Mucosa of gallbladder (tissue), 1 donor: ENCODE measurements at places on chromosomes 1 and 21.

- DNase-seq = no peak
These were observed 42.5 kb downstream of the LUZP1 start for GRCh38 chr1:23126200-23126599.

- no peak for DNase-seq
These were observed 385.1 kb downstream of the NTNG1 start for GRCh38 chr1:107525961-107526360.

DNA sequence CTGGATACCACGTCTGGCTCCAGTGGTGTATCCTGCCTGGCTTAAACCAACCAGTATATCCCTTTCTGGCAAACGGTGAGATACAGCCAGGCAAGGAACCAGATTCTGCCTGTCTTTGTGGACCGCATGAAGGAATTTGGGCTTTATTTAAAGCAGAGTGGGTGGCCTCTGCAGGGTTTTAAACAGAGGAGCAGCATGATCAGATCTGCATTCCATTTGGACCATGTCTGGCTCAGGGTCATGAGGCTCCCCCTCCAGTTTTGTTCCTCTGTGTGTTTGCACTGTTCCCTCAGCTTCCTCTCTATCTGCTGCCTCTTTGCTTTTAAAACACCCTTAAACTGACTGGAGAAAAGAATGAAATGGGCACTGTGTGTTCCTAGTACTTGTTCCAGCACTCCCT is 195.0 kb downstream of the GIPC2 start:
- peak; percentile 43 for DNase-seq

- DNase-seq = no peak
These were observed 187.0 kb upstream of the HP1BP3 start for GRCh38 chr1:20974069-20974468.

DNA sequence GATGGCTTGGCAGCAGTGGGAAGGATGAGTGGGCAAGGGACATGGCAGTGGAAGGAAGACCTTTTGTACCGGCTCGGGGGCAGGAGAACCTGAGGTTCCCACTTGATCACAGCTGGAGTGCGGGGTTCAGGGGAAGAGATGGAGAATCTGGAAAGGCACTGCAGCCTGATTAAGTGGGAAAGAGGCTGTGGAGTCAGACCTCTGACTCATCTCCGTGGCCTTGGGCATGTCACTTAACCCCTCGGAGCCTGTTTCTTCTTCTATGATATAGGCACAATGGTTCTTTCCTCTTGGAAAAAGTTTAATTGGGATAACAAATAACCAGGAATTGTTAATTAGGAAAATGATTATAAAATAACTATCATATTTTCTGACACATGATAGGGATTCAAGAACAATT is 13.1 kb upstream of the TMEM61 start:
- DNase-seq = peak; percentile 3

DNA sequence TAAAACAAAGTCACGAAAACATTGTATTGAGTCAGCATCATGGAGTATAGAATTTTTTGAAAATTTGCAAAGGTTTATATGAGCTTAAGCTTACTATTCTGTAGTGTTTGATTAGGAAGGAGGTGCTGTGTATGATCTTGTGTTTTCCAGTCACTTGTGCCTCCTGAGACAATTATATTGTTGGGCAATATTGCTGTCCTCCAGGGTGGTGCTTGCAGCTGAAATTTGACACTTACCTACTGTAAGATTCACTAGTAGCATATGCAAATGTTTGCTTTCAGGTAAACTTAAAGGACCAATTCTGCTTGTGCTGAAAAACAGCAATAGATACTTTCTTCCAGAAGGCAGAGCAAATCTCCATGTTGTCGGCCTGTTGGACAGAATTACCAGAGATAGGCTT is 268.0 kb downstream of the TGFB2 start:
- no peak for DNase-seq

GRCh38 chr1:173970252-173970651 is 51.9 kb downstream of the RC3H1 start:
- DNase-seq = no peak

GRCh38 chr1:67465375-67465774 is 35.2 kb upstream of the SERBP1 start:
- DNase-seq = no peak

- DNase-seq = no peak
These were observed 100.5 kb downstream of the NPHP4 start for GRCh38 chr1:5891736-5892135.

DNA sequence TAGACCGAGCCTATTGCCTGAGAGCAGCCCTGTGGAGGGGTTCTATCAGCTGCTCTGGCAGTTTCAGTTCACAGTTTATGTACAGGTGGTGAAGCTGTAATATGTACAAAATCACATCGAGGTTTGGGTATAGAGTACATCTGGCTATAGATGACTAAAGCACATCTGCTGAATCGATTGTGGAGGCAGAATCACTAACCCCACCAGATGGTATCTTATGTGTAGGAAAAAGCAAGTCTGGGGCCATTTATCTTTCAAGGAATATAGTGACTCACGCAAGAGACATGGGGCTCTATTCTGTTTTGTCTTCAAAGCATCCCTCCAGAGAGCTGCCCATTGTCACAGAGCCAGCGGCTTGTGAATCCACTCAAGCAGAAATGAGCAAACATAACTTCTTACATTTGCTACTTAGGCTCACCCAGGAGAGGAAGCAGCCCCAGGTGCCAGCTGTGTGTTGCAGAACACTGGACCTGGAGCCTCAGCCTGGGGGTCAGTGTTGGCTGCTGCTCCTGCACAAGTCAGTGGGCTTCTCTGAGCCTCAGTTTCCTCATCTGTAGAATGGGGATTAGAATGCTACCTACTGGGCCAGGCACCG is 21.3 kb downstream of the MIIP start:
- no peak for DNase-seq

DNA sequence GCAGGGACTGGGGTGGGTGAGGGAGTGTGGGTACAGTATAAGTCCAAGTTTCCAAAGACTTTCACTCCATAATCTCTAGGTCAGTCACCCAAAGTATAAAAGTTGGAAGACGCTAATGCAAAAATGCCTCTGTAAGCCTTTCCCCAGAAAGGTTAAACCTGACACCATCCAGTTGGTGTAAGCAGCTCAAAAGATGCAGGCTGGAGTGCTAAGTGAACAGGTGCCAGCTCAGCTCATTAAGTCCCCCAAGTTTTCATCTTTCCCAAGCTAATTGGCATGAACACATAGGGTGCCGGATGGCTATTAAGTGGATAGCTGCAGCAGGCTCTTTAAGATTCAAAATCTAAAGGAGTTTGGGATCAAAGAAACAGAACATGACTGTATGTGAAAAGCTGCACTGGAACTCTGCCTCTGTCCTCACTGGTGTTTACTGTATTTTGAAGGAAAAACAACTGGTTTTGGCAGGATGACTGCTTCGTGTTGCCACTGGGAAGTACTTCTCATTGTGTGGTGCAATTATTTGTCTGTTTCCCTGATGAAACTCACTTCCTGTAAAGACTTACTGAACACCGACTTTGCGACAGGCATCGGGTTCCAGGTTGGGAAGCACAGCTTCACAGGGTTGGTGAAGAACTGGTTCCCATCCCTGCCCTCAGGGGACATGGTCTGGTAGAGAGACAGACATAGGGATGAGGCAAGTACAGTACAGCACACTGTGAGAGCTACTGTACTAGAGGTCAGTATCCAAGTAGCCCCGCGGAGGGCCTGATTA is 152.7 kb downstream of the DAB1 start:
- DNase-seq = no peak

DNA sequence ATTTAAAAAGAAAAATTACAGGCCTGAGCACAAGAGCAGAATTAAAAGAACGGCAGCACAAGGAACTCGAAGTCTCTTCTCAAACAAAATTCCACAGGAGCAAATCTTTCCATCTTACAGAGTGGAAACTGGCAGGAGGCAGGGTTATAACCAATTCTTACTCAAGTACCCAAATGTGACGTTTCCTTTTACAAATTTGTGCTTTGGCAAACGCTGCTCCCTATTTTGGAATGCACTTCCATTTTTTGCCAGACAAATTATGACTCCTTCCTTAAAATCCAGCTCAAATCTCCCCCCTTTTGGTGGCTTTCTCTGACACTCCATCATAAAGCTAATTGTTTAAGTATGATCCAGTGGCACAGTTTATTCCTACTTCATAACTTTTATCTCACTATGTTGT is 7.8 kb downstream of the ERI3 start:
- no peak for DNase-seq

GRCh38 chr1:159646687-159647086 is 59.1 kb downstream of the APCS start:
- no peak for DNase-seq

DNA sequence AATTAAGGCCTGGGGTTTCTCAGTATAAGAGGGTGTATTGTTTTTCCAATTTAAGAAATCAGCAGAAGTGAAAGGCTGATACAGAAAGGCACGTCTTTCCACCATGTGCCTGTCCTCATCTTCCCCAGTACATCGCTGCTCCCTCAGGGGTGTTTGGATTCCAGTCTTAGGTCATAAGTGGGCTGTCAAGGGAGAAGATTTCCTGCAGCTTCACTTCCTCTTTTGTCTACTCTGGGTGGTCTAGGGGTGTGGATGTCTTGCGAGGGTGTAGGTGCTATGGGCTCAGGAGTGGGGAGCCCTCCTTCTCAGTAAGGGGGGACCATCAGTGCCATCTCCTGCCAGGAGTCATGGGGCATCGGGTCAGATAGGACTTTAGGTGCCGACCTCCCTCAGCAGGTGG is 999.8 kb upstream of the NCAM2 start:
- DNase-seq = no peak

DNA sequence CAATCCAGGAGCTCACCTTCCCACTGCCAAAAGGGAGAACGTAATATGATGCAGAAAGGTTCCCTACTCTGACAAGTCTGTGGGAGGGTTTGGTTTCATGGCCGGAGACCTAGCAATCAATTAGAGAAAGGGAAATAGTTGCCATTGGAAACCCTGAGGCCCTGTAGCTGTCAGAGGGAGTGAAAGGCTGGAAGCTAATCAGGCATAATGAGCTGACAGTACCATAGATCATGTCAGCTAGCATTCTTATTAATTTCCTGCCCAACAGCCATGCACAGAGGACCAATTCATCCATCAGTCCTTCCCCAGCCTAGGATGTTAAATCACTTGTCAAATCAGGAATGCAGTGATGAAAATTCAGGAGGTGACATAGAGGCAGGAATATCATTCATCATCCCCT is 527.3 kb downstream of the PLPP3 start:
- no peak for DNase-seq

DNA sequence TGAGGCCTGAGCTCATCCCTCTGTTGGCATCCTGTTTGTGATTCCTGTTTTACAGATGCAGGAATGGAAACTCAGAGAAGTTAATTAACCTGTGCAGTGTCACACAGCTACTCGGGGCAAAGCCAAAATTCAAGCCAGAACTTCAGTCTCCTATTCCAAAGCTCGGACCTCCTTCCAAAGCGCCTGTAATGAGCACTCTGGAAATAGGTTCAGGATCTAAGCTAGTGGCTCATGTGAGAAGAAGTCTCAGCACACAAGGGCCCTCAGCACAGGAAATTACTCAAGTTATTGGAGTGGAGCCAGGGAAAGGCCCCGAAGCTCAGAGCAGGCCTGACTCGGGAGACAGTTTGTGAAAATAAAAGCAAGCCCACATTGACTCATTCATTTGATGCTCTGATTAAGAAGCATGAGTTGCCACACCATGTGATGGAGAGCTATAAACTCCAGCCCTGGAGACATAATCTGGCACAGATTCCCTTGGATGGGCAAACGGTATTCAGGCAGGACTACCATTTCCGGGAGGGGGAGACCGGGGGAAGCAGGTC is 50.6 kb upstream of the LYST start:
- DNase-seq = peak; percentile 80

DNA sequence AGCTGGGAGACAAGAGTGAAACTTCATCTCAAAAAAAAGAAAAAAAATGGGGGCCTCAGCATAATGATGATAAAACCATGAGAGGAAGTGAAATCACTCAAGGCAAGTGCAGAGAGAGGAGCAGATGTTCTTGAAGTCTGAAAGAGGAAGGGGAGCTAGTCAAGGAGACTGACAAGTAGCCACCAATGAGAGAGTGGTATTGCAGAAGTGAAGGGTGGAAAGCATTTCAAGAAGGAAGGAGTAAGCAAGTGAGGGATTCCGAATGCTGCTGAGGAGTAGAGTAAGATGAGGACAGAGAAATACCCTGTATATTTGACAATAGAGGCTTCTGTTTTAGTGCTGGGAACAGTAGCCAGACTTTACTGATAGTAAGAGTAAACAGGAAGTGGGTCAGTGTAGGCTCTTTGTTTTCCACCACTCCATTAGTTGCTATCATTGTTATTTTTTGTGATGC is 2.9 kb downstream of the TATDN3 start:
- no peak for DNase-seq

DNA sequence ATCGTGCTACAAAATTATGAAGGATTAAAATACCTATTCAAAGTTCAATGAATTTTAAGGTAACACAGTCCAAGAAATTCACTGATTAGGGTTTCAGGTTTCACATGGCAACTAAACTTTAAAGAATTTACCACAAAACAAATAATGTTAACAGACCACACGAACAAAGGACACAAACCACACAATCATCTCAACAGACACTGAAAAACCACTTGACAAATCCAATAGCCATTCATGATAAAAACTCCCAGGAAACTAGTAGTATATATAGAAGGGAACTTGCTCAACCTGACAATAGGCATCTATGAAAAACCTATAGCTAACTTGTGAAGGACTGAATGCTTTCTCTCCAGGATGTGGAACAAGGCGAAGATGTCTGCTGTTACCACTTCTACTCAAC is 21.1 kb upstream of the SH2D5 start:
- no peak for DNase-seq

GRCh38 chr1:11324567-11325165 is 51.7 kb downstream of the UBIAD1 start:
- DNase-seq = no peak

- DNase-seq = no peak
These were observed 123.6 kb upstream of the KCNJ15 start for GRCh38 chr21:38133240-38133639.

DNA sequence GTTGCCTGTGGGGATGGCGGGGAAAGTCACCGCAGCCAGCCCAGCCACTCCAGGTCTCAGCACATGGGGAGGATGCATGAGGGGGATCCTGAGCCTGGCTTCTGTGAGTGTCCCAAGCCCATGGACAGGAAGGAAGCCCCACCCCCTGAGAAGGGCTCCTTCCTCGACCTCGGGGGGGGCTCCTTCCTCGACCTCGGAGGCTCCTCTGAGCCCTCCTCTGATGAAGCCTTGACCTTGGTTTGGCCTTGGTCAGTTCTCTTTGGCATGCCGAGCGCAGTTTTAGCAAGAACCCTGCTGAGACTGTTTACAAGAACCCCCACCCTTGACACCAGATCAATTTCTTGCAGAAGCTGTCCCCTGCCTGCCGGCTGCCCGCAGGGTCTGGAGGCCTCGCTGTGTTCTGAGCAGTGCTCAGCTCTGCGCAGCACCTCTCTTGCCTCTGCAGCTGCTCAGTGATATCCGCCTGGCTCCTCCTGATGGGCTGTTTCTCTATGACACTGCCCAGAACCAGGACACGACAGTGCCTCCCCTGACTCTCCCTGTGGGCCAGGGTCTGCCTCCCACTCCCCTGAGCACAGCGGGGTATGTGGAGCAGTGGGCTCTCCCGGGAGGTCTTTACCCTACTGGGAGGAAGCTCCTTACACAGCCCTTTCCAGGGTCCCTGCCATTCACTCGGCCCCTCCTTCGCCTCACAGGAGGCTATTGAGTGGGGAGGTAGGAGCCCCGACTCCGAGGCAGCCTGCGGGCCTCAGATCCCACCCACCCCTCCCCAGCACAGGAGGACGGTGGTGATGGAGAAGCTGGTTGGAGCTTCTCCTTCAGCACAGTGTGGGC is 15.4 kb downstream of the ACTRT2 start:
- DNase-seq = no peak

- no peak for DNase-seq
These were observed 24.9 kb downstream of the VAV3 start for GRCh38 chr1:107940017-107940577.
